ENCODE measurements at places on chromosomes 7 and 10. TPM values are rescaled to one million over a fixed set of nuclear protein-coding genes. Genes with fewer than 3 reads are reported as not detected.

GRCh38 chr10:12707461-12708185 is 293.9 kb downstream of the CCDC3 start:
- peak; percentile 64 for DNase-seq

DNA sequence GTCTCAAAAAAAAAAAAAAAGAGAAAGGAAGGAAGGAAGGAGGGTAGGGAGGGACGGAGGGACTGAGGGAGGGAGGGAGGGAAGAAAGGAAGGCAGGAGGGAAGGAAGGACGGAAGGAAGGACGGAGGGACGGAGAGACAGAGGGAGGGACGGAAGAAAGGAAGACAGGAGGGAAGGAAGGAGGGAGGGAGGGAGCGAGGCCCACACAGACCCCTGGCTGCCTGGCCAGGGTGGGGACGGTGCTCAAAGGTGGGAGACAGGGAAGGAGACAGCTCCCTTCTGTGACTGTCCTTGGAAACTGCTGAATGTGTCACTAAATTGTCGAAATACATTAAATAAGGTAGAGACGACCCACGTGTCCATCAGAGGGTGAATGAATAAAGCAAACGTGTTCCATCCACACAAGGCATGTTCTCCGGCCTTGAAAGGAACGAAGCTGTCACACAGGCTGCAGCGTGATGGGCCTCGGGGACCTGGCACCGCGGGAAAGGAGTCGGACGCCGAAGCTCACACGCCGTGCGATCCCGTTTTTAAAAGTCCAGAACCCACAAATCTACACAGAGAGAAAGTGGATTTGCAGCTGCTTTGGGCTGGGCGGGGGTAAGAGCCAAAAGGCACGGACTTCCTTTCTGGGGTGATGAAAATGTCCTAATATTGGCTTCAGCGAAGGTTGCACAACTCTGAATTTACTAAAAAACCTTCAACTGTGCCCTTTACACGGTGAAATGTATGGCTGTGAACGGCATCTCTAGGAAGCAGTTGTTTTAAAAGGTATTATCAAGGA is 23.3 kb downstream of the ADAP1 start:
- no peak for DNase-seq

GRCh38 chr7:157404845-157405481 is 68.2 kb downstream of the DNAJB6 start:
- peak; percentile 34 for DNase-seq

DNA sequence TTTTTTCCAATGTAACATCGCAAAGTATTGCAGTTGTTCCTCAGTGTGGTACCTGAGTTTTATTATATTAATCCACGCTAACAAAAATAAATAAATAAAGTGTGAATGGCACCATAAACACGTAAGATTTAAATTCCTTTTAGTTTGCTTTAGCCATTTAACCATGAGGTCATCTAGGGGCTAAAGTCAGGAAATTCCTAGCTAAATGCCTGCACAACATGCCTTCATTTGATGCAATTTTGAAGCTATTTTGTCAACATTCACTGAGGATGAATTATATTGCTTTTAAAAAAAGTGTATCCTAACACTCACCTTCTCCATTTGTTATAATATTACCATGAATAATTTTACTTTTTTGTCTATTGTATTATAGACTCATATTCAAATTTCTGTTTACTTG is 714.4 kb downstream of the GATA3 start:
- no peak for DNase-seq

DNA sequence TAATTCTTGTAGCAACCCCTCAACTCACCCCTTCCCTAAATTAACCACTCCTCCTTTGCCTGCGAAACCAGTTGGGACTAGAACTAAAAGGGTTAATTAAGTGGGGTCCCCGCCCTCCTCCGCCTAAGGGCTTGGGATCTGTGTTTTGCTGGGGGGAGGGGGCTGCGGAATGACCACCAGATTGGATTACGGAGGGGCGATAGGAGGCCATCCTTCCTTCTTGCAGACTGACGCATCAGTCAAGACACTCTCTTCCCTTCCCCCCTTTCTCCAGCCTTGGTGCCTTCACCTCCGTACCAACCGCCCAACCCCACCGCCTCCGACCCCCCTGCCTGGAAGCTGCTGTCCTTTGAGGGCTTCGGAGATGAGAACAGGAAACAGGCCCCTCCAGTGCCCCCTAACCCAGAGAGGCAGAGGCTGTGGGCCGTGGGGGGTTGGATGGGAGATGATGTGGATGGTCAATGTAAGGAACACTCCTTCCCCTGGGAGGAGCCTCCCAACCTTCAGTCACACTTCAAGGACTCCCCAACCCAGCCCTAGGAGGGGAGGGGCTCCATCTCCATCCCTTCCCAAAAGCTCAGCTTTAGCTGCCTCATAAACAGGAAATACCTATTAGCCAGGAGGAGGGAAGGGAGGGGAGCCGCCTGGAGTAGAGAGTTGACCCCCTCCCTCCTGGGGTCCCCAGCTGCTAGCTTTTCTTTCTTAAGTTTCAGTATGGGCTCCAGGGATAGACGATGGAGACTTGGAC is 997 bp upstream of the LDB1 start:
- peak; percentile 67 for DNase-seq

- DNase-seq = peak; percentile 44
Measured at GRCh38 chr10:101031796-101032636, 982 bp downstream of the SFXN3 start.

DNA sequence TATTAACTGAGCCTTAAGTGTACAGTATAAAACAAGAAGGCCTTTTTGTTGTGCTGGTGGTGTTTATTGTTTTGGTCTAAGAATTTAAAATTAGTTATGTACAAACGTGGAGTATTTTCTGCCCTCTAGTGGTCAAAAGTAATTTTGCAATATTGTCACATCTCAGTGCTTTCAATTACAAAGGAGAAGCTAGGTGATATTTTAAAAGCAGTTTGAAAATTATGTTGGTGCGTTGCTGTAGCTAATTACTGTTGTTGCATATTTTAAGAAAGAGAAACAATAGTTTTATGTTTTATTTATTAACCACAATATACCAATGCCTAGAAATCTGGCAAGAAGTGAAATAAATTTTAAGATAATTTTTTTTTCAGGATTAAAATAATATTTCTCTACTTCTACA is 11.4 kb downstream of the NPVF start:
- no peak for DNase-seq

GRCh38 chr10:47044741-47045140 is 133.5 kb downstream of the PTPN20 start:
- no peak for DNase-seq

DNA sequence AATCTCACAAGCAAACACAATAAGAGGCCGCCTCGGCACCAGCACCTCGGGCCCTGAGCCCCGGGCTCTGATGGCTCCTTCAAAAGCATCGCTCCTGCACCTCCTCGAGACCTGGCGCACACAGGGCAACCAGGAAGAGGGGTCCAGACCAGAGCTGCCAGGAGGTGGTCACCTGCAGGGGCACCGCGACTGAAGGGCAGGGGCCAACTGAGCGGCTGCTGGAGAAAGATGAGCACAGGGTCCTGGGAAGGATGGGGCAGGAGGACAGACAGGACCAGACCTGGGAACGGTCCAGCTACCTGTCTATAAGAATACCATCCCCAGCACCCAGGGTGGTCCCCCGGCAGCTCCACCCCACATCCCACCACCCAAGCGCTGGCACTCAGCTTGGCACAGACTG is 20.8 kb downstream of the MAD1L1 start:
- DNase-seq = no peak

- DNase-seq = peak; percentile 50
Measured at GRCh38 chr7:73865738-73866445, 4.9 kb downstream of the TMEM270 start.

- no peak for DNase-seq
Measured at GRCh38 chr7:36336390-36336789, 53.3 kb upstream of the ANLN start.

DNA sequence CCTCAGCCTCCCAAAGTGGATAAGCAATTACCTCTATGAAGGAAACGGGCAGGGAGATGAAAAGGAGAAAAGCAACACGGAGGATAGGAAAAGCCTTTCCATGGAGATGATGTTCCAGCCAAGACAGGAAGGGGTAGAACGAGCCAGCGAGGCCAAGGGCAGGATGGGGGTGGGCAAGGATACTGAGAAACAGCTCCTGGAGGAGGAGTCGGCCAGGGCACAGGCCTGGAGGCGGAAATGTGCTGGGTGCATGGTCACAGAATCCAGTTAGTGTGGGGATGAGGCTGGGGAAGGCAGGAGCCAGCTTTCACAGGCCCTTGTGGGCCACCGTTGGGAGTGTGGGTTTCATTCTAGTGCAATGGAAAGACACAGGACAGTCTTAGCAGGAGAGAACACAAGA is 162.6 kb downstream of the JAZF1 start:
- DNase-seq = no peak

DNA sequence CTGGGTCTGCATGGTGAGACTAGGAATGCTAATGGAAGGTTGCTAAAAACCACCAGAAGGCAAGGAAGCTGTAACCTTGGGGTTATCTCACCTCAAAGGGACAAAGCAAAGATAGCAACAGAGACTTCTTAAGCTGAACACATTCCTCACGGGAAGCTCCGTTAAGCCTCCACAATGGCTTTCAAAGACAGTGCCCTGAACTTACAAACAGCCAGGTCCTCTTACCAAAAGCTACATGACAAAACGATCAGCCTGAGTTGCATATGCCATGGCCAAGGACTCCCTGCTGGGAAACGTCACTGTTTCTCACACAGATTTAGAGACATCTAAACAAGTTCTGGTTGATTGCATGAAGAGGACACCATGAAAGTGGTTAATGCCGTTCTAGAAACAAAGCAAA is 52.7 kb downstream of the HTR5A start:
- DNase-seq = no peak

FASTK gene
- 121 TPM for total RNA-seq

CRTAC1 gene
- total RNA-seq = 1.6 TPM

PDE6C gene
- total RNA-seq = not detected

FEZF1 gene
- total RNA-seq = 0.09 TPM

CC2D2B gene
- total RNA-seq = 2.9 TPM

CACNB2 gene
- 8.4 TPM for total RNA-seq

Measured in mucosa of gallbladder (tissue), 1 donor.